ENCODE measurements at places on chromosomes 4 and X.

- no peak for DNase-seq
Measured at GRCh38 chr4:48967631-48968030, 18.4 kb upstream of the CWH43 start.

DNA sequence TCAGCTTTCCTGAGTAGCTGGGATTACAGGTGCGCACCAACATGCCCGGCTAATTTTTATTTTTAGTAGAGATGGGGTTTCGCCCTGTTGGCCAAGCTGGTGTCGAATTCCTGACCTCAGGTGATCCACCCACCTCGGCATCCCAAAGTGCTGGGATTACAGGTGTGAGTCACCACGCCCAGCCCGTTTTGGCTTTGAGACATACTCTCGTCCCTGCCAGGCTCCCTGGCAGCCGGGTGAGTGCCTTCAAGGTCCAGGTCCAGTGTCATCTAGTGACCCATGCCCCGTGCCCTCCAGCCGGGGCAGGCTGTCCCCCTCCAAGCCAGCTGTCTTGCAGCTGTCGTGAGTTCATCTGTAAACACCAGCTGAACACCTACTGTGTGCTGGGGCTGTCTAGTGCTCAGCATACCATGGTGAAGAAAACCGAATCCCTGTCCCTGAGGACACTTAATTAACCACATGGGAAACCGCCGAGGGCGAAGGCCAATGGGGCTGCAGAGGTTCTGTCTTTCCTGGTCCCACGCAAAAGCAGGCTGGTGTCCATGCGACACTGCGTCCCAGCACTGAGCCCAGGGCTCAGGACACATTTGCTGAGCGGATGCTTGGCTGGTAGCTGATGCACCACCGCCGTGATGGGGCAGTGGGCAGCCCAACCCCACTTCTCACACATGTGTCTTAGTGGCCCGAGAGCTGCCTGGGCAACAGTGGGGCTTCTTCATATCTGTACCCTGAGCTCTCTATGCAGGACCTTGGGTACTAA lies 21.9 kb downstream of the NSG1 start:
- DNase-seq = no peak

- DNase-seq = no peak
Measured at GRCh38 chrX:132592880-132593279, 104.0 kb upstream of the MBNL3 start.

GRCh38 chr4:8703401-8703696 lies 110.8 kb downstream of the CPZ start:
- no peak for DNase-seq

- no peak for DNase-seq
Measured at GRCh38 chrX:150849486-150849885, 49.0 kb downstream of the CD99L2 start.

GRCh38 chr4:98491899-98492559 lies 166.4 kb downstream of the TSPAN5 start:
- no peak for DNase-seq
